ENCODE measurements at places on chromosomes 1 and 21.

DNA sequence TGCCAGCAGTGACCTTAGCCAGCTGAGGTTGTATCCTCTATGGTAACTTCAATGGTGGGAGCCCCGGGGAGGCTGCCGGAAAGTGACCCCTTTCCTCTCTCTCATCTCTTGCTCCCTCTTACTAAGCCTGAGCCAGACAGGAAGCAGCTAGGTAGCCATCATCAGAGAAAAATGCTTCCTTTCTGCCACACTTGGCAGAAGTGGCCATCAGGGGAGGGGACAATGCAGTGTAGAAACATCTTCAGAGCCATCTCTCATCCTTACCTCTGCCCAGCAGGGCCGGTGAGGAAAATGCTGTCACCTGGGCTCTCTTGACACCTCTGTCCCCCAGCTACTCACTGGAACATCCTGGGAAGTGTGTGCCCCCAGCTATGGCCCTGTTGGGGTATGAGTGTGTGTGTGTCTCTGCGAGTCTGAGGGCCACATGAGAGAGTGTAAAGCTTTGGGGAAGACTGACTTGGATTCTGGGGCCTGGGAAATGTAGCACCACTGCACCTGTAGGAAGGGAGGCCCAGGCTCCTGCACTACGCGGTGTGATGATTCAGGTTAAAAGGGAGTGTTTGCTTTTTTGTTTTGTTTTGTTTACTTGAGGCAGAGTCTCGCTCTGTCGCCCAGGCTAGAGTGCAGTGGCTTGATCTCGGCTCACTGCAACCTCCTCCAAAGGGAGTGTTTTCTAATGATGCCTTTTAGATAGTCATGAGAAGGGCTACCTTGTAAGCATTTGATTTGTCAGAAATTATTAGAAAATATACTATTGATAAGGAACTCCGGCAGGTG lies 48.7 kb upstream of the CNTN2 start:
- DNase-seq = no peak

GRCh38 chr21:44783020-44783696 lies 18.5 kb downstream of the UBE2G2 start:
- no peak for DNase-seq

- DNase-seq = no peak
These were observed 57.3 kb downstream of the MACF1 start for GRCh38 chr1:39261712-39262221.

- DNase-seq = no peak
These were observed 36.2 kb downstream of the SIM2 start for GRCh38 chr21:36735201-36735515.

DNA sequence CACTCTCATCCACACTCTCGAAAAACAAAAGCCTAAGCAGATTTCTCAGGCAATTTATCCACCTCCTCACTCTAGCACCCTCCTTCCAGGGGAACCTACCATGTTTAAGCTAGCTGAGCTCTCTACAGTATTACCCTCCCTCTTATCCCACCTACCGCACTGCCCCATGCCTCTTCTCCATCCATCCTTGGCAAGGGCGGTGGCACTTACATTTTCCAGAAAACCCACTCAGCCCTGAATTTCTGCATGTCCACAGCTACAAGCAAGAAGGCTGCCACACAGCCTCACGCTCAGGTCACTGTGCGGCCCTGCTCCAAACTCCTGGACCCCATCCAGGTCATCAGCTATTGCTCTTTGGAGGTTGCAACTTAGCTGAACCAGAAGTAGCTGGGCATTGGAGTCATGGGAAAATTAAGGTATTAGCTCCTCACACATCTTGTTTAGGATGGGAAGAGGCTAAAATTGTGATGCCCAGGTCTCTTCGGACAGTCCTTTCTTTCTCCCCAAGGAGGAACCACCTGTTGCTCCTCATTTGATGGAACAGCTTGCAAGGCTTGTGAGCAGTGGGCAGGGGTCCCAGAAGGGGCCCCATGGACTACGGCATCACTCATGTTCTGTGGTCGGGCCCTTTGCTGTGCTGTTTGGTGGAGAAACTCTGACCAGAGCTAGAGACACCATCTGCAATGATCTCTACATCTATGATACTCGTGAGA lies 1.1 kb downstream of the KLHDC9 start:
- DNase-seq = no peak

DNA sequence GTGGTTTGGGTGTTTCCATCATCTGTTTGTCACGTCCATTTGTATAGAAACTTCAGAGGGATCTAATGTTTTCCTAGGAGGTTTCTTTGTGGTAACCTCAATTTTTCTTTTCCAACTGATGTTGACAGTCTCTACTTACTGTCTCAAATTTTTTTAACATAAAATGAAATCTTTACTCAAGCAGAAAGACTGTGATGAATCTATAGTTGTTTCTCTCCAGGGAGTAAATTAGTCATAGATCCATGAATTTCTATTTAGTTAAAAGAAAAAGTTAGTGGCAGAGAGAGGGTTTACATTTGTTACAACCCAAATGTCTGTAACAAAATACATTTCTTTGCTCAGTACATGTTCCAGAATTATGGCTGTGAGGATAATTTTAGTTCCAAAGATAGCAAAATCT lies 161.6 kb downstream of the DISP1 start:
- DNase-seq = no peak

DNA sequence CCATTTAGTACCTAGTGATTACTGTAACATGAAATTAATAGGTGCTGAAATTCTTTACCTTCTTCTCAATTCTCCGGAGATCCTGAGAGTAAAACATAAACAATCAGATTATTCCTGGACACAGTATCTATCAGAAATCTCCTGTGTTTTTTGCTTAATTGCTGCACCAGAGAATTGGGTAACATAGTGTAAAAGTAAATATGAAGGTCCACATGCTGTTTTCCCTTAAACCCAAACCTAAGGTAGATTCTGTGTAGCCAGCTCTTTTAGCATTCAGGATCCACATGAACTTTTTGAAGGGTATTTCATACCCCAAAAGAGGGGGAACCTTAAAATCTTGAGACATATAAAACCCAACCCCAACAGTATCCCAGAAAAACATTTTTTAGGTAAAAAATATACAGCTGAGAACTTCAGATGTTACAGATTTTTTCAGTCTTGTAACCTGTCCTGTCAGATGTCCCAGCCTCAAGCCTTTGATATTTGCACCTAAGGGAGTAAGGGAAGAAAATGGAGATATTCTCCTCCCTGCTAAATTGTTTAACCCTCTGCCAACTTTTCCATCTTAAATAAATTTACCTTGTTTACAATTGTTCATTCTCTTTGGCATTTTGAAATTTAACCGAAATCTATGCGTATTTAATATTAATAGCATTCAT lies 11.2 kb downstream of the ODR4 start:
- no peak for DNase-seq

GRCh38 chr1:41366455-41367287 lies 5.4 kb downstream of the FOXO6 start:
- DNase-seq = no peak

GRCh38 chr21:25126564-25126963 lies 480.7 kb downstream of the MRPL39 start:
- DNase-seq = no peak

DNA sequence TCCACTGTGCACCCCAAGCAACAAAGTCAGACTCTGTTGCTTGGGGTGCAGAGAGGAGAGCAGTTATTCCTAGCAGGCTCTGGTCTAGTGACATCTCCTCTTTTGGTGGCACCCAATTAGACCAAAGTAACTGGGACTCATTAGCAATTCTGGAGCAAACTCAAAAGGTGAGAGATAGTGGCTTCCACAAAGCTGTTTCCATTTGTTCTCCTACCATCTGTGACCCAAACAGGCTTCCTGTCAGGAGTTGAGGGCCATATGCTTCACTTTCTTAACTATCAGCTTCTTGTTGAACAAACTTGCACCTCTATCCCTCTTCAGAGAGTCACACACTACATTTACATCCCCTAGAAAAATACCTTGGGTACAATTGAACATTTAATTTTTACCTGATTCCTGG lies 1.5 kb upstream of the ATXN7L2 start:
- no peak for DNase-seq
